T-helper 2 cell (primary cell): ENCODE measurements at places on chromosomes 2 and 18.

GRCh38 chr2:165575044-165575615 lies 105.6 kb downstream of the CSRNP3 start:
- no peak for DNase-seq

- no peak for DNase-seq
Observed at GRCh38 chr2:150470435-150470834, 17.0 kb downstream of the RND3 start.

GRCh38 chr18:57555134-57555533 lies 31.4 kb downstream of the FECH start:
- no peak for DNase-seq

DNA sequence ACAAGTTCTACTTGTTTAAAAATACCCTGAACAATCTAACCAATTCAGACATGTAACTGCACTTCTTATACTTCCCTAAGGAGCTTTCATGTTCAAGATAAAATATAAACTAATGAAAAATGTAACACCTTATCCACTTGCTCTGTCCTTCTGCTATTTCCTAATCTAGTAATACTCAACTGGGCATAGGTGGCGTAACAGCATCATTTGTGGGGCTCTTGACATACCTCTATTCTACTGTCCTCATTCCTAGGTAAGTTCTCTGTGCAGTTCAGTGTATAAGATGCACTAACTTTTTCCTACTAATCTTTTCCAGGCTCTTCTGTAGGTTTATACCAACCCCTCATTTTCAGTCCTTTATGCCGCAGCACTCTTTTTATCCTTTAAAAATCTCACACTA lies 36.7 kb downstream of the PRKD3 start:
- no peak for DNase-seq

DNA sequence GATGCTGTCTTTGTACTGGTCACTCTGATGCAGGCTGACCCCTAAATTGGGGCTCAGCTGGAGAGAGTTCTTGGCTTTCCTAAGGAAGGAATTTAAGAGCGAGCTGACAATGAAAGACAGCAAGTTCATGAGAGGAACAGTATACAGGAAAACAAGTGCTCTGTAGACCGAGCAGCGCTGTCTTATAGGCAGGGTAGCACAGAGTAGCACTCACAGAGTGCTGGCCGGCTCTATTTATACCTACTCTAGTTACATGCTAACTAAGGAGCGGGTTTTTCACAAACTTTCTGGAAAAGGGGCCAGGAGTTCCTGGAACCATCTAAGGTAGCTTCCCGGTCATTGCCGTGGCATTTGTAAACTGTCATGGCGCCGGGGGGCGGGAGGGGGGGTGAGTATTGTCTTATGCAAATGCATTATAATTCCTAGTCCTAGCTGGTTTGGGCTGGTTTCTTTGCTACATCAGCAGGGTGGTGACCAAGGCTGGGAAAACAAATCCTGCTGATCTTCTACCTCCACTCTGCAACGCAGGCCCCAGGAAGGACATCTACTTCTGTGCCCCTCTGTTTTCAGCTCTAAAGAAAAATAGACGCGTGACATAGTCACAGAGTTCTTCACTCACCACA lies 31.6 kb upstream of the MAP3K20 start:
- no peak for DNase-seq

DNA sequence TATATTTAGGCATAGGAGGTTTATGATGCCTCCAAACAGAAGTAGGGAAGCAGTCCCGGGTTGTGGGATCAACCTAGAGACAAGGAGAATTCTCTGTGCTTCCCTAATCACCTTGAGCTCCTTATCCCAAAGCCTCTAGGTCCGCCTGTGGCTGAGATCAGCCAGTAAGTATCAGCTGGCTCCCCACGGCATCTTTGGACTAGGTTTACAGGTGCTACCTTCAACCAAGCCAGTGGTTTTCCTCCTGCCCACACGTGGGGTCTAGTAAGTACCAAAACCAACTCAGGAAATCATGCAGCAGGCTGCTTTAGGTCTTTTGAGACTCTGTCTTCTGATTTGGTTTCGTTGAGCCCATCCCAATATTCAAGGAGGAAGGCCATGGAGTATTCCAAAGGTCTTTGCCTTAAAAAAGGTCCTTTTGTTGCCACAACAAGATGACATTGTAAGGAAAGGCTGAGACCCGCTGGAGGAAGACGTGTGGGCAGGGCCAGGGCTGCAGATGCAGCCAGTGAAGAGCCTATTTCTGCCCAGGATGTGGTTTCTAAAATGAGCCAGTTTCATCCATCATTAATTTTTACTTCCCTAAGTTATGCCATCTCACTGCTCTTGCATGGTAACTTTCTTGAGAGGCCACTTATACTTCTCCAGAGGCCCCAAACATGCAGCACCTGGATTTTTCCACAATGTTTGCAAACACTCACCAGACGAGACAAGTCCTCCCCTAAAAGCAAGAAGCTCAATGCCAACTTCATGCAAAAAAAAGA lies 248.7 kb downstream of the RNF152 start:
- no peak for DNase-seq

- no peak for DNase-seq
Observed at GRCh38 chr2:134246154-134246874, 7.6 kb upstream of the MGAT5 start.

GRCh38 chr2:175414882-175415487 lies 233.5 kb upstream of the ATP5MC3 start:
- DNase-seq, result no peak

- no peak for DNase-seq
Observed at GRCh38 chr2:159944874-159945273, 117.5 kb downstream of the PLA2R1 start.
